ENCODE measurements at places on chromosomes 2 and 18.

DNA sequence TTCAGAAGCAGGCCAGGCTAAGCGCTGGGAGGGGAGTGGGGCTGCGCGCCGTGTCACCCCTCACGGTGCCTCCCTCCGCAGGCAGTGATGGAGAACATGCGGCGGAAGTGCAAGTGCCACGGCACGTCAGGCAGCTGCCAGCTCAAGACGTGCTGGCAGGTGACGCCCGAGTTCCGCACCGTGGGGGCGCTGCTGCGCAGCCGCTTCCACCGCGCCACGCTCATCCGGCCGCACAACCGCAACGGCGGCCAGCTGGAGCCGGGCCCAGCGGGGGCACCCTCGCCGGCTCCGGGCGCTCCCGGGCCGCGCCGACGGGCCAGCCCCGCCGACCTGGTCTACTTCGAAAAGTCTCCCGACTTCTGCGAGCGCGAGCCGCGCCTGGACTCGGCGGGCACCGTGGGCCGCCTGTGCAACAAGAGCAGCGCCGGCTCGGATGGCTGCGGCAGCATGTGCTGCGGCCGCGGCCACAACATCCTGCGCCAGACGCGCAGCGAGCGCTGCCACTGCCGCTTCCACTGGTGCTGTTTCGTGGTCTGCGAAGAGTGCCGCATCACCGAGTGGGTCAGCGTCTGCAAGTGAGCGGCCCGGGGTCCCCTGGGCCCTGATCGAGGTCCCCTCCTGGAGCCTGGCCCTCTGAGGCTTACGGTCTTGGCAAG, 12.2 kb downstream of the WNT10A start:
- peak; percentile 86 for DNase-seq

DNA sequence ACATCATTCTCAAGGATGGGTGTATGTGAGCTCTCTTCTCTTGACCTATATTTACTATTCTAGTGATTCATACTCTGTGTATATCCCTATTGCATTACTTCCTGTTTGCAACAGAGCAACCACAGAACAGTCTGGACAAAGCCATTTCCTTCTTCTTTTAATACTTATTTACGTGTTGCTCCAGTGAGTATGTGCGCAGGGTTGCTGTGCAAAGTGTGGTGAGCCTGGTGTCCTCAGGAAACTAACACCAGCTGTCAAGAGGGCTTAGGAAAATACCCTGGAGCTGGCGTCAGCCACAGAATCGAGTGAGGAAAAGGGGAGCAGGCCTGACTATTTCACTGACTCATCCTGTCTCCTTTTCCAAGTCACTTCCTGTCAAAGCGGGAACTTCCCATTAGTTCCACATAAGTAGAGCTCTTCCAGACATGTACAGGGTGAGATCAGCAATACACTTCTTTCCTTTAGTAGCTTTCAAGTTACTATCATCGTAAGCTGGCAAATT, 214.1 kb upstream of the COPS8 start:
- no peak for DNase-seq

- DNase-seq: no peak
These were observed 12.9 kb upstream of the NABP1 start for GRCh38 chr2:191664823-191665677.

- DNase-seq: no peak
These were observed 144.1 kb downstream of the NCOA1 start for GRCh38 chr2:24635181-24635580.

DNA sequence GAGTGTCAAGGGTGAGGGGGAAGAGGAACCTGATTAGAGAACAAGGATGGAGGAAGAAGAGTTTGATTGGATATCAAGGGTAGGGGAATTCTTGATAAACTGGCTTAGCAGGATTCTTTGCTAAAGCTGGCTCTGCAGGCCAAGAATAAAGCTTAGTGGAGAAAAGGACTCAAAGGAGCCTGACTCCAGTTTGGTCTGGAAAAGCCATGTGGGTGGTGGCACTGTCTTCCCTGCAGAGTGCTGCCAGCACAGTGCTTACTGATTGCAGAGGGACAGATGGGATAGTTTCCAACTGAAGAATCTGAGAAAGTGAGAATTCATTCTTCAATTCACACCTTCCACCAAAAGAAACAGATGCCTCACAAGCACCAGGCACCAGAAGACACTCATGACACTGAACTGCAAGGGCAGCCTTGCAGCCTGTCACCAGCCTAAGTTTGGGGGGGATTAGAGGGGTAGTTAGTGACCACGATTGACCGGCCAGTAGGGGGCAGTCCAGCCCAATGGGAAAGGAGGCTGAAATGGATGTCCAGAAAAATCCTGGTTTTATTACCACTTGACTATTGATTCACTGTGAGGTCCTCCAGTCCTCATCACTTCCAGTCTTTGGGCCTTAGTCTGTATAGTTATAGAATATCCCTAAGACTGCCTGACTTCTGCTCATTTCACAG, 334.5 kb downstream of the SMAD2 start:
- DNase-seq: no peak

DNA sequence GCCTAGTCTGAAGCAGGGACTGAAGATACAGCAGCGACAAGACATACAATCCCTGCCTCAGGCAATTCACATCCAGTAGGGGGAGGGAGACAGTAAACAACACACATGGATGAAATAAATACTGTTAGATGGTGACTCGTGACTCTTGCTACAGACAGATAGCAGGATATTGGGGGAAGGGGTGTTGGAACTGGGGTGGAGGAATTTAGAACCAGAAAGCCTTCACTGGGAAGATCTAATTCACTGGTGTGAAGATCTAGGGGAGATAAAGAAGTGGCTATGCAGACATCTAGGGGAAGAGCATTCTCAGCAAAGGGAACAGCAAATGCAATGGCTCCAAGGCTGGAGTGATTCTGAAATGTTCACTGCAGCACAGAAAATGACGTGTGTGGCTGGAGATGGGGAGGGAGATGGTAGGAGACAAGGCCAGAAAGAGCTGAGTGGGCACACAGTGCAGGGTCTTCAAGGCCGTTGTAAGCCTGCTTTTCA, 52.6 kb upstream of the TMEM163 start:
- DNase-seq: no peak

GRCh38 chr18:56112013-56112749, 524.2 kb upstream of the TCF4 start:
- no peak for DNase-seq

GRCh38 chr2:43054367-43054766, 172.0 kb downstream of the ZFP36L2 start:
- DNase-seq: no peak

DNA sequence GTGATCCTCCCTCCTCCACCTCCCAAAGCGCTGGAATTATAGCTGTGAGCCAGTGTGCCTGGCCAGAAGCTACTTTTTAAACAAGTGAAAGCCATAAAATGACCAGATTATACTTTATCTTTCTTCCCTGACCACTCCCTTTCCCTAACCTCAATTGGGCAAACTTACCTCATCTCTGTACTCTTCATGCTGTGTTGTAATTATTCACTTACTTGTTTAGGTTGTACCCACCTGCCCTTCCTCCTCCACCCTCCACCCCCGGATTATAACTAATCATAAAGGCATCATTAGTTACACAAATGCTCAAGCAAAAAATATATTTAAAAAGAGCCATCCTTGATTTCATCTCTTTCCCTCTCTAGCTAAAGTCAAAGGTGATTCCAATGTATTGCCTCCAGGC, 279.9 kb downstream of the SETBP1 start:
- no peak for DNase-seq

DNA sequence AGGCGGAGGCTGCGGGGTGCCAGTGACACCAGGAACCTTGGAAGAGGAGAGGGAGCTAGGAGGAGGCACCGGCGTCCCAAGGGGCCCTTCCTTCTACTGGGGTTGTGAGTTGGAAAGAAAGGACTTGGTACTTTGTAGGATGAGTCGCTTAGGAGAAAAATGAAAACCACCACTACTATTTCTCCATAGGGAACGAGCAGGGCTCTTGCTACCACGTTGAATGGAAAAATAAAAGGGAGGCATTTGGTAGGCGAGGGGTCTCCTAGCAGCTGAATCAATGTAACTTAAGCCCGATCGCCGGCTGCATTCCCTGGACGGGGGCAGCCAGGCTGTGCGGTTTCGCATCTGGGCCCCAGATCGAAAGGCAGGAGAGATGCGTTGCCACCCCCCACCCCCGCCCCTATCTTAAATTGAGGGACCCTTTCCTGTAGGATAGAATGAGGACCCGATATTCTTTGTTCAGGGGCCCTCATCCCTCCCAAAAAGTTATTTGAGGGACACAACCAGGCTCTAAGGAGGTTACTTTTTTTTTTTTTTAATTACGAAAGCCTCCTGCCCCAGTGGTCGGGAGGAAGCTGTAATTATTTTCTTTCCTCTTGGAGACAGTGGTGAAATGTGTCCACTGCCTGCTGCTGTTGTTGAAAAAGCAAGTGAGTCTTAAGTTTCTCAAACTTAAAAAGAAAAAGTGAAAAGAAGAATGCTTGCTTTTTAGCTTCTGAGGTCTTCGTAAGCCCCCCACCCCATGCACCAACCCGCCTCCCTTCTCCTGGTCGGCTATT, 1.3 kb downstream of the IGFBP2 start:
- no peak for DNase-seq

DNA sequence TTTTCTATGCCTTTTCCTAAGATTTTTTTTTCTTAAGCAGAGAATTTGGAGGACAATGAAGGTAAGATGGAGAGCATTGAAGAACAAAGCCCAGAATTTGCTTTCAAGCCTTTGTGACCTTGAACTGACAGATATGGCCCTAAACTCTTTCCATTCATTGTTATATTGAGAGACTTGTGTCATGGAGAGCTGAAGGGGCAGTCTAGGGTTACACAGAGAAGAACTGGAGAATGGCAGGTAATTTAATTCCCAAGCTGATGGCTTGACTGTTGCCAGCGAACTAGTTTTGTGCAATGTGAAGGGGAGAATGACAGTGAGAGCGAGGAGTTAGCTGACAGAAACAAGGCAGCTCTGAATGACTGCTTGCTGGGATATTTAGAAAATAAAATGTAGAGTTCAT, 1344.2 kb downstream of the LRP1B start:
- no peak for DNase-seq

DNA sequence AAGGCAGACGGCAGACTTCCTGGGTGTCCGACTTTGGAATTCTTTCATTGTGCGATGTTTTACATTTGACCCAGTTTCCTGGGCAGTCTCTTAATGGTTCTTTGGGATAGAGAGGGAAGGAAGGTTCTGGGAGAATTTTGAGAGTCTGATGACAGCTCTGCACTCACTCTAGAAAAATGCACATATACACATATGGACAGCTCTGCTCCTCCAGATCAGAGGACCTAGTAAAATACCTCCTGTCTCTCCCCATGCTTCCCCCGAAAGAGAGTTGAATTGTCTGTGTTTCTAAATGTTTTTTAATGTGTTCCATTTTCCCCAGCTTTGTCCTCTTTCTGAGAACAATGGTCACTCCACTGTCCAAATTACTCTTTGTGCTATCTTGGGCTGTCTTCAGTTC, 102.0 kb upstream of the CXCR4 start:
- no peak for DNase-seq

- DNase-seq: no peak
These were observed 31.8 kb downstream of the TMEM17 start for GRCh38 chr2:62474176-62474575.

DNA sequence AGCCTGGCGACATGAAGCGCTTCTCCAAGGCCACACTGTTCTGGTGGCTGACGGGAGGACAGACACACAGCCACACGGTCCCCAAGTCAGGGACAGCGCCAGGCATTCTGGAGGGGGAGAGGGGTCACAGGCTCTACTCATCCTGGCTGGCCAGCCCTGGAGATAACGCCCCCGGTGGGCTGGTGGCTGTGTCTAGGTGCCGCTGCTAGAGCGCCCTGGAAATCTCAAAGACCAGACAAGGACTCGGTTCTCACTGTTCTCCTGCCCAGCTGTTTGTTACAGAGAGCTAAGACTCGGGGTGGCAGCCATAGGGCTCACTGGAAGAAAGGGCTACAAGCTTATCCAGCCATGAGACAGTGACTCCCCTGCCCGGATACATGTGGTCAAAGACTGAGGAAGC, 72.0 kb downstream of the KCNF1 start:
- DNase-seq: no peak

- DNase-seq: no peak
These were observed 223.2 kb upstream of the APCDD1 start for GRCh38 chr18:10231220-10231619.

GRCh38 chr18:47180765-47181164, 4.6 kb upstream of the IER3IP1 start:
- DNase-seq: no peak

DNA sequence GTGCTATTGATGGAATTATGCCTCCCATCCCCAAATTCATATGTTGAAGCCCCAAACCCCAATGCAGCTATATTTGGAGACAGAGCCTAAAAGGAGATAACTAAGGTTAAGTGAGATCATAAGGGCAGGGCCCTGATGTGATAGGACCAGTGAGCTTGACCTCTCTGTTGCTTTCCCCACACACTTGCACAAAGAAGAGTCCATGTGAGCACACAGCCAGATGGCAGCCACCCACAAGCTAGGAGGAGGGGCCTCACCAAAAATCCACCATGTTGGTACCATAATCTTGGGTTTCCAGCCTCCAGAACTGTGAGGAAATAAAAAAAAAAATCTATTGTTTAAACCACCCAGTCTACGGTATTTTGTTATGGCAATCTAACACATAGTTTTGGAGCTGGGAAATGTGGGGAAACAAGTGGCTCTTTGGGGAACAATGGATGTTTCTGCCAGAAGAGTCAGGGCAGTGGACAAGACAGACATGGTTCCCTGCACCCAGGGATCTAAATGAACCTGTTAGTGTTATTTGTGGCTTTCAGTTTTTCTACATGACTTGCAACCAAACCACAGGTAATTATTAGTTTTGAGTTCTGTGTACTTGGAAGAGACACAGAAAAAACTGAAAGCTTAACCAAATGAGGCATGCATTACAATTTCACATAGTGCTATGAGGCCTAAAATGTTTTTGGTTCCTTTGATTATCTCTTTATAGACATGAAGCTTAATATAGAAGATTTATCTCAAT, 259.1 kb downstream of the LTBP1 start:
- no peak for DNase-seq

GRCh38 chr2:68715353-68716041, 19.1 kb upstream of the ARHGAP25 start:
- DNase-seq: peak; percentile 38

- no peak for DNase-seq
These were observed 74.0 kb downstream of the NAB1 start for GRCh38 chr2:190722835-190723234.

- DNase-seq: no peak
These were observed 39.0 kb downstream of the NPC1 start for GRCh38 chr18:23547306-23547705.

Data from CD4-positive, alpha-beta T cell treated with Interleukin-6 at 100 ng/mL for 8 hours (primary cell).